H4 (cell line): ENCODE measurements at places on chromosomes 7 and 10. TPM values are rescaled to one million over a fixed set of nuclear protein-coding genes. Genes with fewer than 3 reads are reported as not detected.

- DNase-seq = peak; percentile 97
Measured at GRCh38 chr7:76294344-76295024, 8.0 kb upstream of the HSPB1 start.

ASAH2 gene
- total RNA-seq = 0.31 and 3.8 TPM in 2 replicates

HPS6 gene
- total RNA-seq = 6.3 and 16.8 TPM in 2 replicates

DNA sequence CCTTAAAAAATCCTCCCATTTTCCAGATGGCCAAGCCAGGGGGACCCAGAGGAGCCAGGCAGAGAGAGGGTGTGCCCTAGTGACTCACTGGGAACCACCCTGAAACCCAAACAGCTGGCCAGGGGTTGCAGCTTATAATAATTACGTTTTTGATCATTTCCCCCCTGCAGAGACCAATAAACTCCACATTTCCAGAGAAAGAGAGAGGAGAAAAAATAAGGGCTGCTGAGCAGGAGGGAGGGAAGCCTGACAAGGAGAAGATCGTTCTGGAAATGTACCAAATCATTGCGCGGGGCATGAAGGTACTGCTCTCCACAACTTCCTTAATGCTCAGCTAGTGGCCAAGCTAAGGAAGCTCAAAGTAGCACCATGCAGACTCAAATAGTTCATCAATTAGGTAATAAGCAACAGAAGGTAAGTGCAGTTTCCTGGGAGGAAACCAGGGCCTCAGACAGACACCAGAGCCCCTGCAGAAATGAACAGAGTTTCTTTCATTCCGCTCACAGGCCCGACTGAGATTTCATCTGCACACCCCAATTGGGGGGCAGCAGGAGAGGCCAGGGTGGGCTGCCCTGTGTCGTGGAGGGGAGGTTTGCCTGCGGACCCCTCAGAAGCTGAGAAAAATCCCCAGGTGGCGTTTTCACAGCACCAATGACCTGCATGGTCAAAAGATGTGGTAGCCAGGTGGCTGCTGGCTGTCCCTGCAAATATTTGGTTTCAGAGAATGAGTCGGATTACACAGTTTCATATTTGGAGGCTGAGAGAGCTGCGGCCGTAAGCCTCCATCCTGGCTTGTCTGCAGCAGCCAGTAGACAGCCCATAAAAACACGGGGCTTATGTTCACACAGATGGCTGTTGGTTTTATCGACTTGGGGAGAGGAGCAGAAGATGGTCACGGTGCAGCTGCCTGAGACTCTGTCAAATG is 153.2 kb upstream of the LYZL2 start:
- peak; percentile 15 for DNase-seq

KLF14 gene
- 0.64 TPM in 1 of 2 replicates, not detected in the other for total RNA-seq

ACSL5 gene
- 13.5 and 13.7 TPM in 2 replicates for total RNA-seq

ZFAND2A gene
- total RNA-seq = 41.1 and 52.5 TPM in 2 replicates

MALRD1 gene
- total RNA-seq = 0.16 TPM in 1 of 2 replicates, not detected in the other

DNA sequence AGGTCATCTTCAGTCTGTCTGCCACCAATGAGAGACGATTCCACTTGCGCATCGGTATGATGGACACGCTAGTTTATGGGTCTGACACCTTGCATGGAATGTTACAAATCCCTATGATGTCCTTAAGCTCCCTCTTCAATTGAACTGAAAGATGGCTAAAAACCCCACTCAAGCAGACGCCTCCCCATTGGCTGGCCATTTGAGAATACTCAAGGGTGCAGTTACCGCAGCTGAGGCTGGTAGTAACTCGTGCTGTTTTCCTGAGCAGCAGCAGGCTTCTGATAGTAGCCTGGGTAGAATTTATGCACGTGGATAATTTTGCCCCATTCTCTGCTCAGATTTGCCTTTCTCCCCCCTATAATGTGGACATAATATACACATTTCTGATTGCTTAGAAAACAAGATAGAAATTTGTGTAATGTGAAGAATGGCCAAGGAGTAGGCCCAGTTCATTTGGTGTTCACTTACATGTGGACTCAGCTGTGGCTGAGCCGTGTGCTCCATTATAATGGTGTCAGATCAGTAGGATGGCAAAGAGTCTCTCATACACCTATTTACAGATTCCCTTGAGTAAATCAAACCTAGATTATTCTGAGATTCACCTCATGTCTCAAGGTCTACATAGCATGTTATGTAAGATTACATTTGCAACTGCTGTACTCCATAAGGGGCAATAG is 142.8 kb downstream of the HIBADH start:
- DNase-seq = no peak

GRCh38 chr10:52703898-52704297 is 68.7 kb downstream of the MBL2 start:
- peak; percentile 20 for DNase-seq

SLC13A1 gene
- not detected in 2 replicates for total RNA-seq

GIMAP1 gene
- not detected in 2 replicates for total RNA-seq

SEMA4G gene
- total RNA-seq = 0.27 and 0.89 TPM in 2 replicates

GRCh38 chr10:2887391-2888070 is 179.8 kb upstream of the PFKP start:
- no peak for DNase-seq

FFAR4 gene
- total RNA-seq = not detected in 2 replicates

TAS2R41 gene
- not detected in 2 replicates for total RNA-seq

ZNF365 gene
- total RNA-seq = 0.85 and 2.6 TPM in 2 replicates

DNA sequence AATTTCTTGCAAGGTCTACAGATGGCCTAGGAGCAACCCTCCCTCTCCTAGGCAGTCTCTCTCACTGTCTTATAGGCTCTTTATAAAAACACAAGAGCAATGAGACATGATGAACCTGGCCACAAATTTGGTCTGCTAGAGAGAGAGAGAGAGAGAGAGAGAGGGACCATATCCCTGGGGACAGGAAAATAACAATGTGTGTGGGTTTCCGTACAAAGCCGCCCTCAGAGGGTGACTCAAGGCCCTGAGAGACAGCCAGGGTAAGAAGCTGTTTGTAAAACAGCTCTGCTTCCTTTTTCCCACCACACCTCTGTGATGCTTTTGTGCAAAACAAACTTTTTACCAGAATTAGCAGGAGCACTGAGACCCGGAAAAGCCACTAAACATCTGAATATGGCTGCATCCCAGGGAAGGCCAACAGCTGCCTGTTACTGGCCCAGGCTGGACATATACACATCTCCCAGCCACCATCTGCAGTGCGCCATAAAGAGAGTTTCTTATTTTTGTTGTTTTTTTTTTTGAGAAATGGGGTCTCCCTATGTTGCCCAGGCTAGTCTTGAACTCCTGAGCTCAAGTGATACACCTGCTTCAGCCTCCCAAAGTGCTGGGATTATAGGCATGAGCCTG is 18.4 kb downstream of the GIMAP5 start:
- DNase-seq = peak; percentile 30

GRCh38 chr10:70283445-70284399 is at the start of gene NPFFR1:
Gene NPFFR1, minus strand, starts transcription at chr10:70284004. Its CDS starts 328 bp downstream, at chr10:70283676.
- DNase-seq = no peak

- peak; percentile 22 for DNase-seq
Measured at GRCh38 chr10:62637249-62638061, 167.1 kb upstream of the ADO start.

DNA sequence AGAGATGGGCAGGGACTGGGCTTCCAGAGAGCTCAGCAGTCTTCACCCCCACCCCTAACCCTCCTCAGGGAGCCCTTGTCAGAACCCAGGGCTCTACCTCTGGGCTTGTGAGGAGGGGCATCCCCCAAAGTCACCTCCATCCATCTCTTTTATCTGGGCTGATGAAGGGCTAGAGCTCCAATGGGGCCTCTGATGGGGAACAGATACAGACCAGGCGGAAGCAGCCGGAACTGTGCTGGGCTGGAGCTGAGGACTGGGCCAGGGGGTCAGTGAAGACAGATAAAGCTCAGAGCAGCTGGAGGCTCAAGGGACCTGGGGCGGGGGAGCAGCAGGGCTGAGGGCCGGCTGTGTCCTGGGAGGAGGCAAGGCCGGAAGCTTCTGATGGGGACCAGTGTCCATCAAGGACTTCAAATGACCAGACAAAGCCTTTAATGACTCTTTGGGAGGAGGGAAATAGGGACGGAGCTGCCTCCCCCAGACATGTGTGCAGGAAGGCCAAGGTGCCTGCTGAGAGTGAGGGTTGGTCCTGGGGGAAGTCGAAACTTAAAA is 10.2 kb downstream of the KAZALD1 start:
- DNase-seq = no peak

DNA sequence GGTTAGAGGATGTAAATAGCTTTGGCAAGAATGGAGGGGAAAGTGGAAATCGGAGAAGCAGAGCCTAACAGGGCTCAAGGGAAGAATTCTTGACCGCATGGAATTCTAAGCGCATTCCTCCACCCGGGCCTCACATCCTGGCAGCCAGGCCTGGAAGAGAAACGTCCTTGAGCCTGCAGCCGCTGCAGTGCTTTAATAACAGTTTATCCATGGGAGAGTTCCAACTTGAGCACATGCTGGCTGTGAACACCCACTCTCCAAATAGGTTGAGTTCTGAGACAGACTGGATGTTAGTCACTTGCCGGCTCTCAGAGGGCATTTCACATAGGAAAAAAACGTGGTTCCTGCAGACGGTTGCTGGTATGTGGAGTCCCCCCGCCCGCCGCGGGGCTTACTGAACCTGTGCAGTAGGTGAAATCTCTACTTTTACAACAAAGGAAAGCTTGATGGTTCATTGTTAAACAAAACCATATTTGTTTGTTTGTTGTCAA is 61.4 kb upstream of the STEAP1B start:
- DNase-seq = peak; percentile 100

- no peak for DNase-seq
Measured at GRCh38 chr7:6725003-6725402, 18.3 kb upstream of the ZNF12 start.

DNA sequence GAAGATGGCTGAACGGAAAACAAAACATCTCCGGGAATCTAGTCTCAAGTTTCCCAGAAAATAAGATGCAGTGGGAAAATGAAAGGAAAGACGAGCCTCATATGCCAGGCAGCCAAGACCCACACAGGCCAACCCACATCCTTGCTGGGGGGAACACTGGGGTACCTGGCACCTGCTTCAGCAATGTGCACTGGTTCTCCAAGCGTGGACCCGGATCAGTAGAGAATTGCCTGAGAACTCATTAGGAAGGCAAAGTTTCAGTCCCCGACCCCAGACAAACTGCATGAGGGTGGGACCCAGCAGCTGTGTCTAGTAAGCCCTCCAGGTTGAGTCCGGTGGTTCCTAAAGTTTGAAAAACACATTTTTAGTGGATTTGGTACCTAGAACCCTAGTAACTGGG is 18.4 kb downstream of the FAM53B start:
- no peak for DNase-seq

AEBP1 gene
- 0.06 TPM in 1 of 2 replicates, not detected in the other for total RNA-seq

DNA sequence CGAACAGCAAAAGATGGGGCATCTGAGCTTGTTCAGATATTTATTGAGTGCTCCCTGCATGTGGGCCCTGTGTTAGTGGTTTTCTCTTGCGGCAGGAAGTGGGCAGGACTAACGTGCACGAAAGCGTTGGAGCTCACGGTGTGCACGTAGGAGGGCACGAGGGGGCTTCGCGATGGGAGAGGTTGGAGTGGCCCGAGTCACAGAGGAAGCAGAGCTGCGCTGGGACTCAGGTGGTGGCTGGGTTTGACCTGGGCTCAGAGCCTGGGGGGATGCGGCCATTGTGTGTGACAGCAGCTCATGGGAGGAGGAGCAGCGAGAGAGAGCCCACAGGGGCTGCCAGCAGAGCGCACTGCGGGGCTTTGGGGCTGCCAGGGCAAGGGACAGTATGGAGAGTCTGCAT is 7.7 kb downstream of the ZSCAN25 start:
- no peak for DNase-seq

TFEC gene
- total RNA-seq = 0.39 and 0.62 TPM in 2 replicates

TPST1 gene
- 86.2 and 93.2 TPM in 2 replicates for total RNA-seq

DNA sequence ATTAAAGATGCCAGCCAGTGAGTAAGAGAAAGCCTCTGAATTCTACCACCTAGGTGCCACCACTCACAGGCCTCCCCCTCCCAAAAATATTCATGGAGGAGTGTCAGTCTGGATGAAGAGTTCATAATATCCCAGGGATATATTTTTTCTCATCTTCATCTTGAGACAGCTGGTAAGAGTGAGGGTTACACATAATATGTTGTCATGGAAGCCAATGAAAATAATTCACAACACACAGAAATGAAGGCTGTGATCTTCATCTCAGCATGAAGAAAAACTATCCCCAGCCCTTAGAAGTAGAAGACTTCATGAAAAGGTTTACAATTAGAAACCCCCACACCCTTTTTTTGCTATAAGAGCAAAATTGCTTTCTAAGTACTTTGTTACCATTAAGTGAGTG is 175.6 kb downstream of the DNAH11 start:
- DNase-seq = no peak

DNA sequence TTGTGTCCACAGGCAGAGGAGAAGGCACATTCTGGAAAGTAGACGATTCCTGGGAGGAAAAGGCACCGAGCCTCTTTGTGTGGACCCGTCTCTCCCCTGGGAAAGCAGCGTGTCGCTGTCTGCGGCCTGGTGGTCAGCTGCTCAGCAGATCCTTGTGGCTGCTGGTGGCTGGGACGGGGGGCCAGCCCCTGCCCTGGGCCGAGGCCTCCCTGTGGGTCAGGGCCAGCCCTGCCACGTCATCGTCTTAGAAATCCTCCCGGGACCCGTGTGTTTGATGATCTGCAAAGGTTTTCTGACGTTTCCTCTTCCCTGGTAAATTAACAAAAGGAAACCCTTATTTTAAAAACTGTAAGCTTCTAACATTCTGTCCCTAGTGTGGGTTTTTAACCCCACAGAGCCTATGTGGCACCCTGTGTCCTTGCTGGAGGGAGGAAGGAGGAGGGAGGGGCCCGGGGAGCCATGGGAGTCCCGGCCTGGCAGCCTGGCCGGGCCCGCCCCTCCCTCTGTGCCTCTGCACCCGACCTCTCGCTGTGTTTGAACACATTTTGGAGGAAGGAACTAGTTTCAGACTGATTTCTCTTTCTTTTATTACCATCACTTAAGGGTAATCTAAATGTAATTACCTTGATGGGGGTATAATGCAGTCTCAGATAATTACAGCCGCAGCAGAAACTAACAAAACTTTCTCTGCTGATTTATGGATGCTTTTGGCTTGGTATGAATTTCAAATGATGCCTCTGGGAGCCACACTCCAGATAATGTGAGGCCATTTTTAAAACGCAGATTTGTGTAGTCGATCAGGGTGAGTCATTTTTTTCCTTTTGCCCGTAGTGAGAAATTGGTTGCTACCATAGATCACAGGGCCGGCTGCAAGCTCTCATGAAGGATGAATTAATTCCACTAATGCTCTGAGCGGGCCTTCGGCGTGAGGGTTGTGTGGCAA is 85.5 kb downstream of the NKX6-2 start:
- DNase-seq = no peak

DNA sequence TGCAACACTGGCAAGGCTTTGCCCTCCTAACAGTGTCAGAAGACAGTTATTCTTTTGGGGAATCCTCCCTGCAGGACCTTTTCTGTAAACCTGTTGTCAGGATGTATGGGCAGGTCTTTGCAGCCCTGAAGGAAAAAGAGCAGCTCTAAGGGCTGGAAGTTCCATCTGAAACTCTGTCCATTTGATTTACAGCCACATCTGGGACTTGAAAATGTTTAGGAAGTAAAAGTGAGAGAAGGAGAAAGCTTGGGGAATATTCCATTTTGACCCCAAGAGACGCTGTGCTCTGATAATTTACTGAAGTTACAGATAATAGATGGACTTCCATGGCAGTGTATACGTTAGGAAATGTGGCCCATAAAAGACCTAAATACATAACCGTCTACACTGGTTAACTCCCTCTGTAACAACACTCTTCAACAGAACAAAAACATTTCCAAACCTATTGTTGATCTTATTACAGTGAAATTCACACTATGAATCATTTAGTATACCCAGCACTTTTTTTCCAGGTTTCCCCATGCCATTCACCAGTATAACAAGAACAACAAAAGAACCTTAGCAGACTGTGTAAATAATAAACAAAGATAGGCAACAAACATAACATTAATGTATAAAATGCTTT is 89.1 kb downstream of the KIAA1549 start:
- no peak for DNase-seq

CAV2 gene
- total RNA-seq = 59.4 and 67.2 TPM in 2 replicates
